ENCODE measurements at places on chromosomes 2 and 18.

GRCh38 chr2:12754643-12755042, 37.9 kb downstream of the TRIB2 start:
- DNase-seq = no peak

GRCh38 chr2:153557211-153557610, 78.6 kb upstream of the RPRM start:
- DNase-seq = peak; percentile 58

DNA sequence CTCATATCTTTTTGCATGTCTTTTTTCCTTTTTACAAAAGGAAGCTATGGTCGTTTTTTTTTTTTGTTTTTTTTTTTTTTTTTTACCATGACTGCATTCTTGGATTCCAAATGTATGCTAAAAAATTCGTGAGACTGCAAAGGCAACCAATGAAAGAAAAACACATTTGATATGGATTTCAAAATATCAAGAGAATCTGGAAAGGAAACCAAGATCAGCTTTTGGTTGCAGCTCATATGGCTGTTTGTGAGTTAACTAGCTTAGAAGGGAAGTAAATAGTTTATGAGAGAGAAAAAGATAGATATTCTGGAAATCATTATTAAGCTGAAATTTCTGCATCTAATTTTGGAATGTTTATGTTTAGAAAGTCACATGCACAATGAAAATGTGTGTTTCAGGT, 110.3 kb downstream of the PRPF40A start:
- DNase-seq = no peak

DNA sequence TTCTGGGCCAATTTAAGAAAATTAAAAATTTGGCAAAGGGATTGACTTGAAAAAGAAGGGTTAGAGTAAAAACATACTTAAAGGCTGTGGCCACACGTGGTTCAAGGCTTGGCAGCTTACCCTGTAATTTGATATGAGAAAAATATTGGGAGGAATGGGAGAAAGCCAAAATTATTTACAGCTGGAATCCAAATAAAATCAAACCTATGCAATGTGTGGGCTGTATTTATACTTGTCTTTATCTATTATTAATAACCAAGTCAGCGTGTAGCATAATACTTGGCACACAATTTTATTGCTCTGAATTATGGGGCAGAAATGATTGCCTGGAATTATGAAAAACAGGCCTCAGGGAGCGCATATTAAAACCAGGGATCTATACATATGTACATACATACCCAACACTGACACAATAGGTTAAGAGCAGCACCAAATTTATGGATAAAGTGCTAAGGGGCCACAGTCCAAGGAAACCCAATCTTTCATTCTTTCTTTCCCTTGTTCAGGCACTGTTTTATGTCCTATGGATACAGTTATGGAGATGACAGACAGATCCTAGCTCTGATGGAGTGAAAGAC, 35.6 kb downstream of the FAM124B start:
- DNase-seq = no peak

DNA sequence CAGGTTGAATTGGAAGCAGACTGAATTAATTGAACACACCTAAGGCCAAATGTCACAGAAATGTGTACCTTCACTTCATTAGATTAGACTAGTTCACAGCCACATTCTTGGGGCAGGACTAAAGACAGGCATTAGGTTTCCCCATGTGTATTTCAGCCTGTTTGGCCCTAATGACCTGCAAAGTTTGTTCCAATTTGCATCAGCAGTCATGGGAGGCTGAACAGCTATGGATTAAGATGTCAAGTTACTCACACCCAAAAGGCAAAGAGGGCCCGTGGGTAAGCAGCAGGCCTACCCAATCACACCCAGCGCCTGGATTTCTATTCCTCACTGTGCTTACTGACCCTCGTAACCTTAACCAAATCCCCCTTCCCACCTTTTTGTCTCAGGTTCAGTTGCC, 99.6 kb upstream of the RIOK3 start:
- no peak for DNase-seq

DNA sequence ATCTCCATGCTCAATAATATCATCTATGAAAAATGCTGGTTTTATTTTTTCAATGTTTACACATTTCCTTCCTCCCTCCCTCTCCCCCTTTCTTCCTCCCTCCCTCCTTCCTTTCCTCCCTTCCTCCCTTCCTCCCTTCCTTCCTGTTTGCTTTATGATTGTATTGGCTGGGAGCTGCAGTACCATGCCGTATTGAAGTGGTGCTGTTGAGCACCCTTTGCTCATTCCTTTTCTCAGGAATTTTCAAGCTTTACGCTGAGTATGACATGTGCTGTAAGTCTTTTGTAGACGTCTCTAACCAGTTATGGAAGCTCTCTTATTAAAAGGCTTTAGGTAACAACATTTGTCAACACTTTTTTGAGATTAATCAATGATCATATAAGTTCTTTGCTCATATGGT, 100.4 kb downstream of the SNTG2 start:
- peak; percentile 7 for DNase-seq

DNA sequence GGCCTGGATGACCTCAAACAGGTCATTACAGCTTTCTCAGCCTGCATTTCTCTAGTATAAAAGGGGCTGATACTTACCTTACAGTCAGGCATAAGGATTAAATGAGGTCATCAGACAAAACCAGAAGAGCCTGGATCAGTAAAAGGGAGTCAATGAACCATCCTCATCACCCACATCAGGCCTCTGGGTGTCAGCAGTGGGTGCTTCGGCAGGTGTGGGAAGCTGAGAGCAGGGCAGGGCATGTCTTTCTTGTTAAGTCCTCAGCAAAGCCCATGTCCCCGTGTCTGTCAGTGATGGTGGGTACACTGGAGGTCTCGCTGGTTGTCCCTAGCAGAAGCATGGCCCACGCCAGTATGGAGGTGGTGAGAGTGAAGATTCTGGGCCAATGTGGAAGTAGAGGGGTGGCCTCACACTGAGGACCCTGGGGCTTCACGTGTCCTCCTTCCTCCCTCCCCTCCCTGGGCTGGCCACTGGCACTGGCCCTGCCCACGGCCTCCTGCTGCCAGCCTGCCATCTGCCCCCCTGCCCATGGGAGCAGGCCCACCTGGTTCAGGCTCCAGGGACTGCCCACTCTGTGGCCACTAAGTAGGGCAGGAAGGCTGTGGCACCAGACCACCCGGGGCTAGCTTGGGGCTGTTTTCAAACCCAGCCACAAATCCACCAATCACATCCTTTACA, 4.4 kb downstream of the ADRA2B start:
- DNase-seq = peak; percentile 9

DNA sequence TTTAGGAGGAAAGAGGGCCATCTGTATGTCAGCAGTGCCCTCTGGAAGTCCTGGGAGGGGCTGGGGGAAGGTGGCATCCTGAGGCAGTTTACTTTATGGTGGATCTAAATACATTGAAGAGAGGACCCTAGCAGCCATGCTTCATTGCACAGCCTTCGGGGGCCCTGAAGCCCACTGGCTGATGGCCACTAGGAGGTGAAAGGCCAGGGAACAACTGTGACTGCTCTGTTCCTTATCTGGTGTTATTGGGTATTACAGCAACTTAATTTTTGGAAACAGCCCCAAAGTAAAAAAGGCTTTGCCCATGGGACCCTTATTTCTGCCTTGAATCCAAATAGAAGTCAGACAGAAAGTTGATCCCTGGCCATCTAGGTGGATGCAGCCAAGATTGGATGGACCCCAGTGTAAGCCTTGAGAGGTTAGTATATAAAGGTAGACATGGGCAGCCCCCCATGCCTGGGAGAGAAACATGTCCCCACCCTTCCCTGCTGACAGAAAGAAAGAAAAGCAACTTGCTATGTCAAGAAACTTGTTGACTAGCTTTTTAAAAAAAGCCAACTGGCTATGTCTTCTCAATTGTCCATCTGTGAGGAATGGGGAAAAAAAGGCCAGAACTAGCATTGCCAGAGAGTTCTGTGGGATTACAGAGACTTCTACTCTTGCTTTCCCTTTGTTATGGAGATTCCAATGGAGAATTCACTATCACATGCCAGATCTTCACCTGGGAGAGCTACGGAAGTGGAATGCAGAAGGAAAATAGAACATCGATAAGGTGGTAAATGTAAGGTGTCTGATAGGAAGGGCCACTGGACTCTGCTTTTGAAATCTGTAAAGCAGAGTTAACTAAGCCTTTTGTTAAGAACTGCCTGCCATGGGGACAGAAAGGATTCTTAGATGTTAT, 58.6 kb upstream of the OSR1 start:
- no peak for DNase-seq

GRCh38 chr18:8726281-8726680, 20.9 kb downstream of the MTCL1 start:
- DNase-seq = no peak

DNA sequence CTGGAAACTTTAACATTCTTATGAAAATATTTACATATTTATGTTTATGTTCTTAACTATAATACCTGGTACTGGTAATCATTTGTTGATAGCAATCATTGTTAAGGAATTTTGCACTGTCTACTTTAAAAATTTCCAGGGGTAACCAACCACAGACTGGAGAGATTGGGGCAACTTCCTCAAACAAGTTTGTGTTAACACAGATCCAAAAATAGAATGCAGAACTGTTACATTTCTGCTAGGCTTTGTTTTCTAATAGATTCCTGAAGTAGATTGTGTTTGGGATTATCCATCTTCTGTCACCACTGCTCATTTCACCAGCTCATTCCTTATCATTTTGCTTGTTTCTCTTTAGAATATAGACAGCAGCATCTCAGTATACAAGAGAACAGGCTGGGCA, 23.7 kb downstream of the RNF125 start:
- no peak for DNase-seq

GRCh38 chr2:10029875-10030223, 13.5 kb upstream of the KLF11 start:
- no peak for DNase-seq

DNA sequence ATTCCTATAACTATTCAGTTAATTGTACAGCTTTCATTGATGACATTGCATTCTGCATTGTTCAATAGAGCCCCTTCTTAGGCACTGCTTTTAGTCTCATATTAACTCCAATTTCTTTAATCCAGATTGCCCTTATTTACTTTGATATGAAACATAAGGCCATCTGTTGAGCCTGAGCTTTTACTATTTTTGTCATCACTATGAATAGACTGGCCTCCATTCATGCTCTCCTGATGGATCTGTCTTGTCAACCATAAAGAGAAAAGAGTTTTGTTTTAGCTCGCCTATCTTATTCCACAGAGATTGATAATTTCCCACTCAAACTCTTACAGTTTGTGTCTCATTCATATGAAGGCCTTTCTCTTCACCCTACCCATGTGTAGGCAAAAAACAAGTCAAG, 159.2 kb upstream of the DTNA start:
- DNase-seq = no peak

- DNase-seq = no peak
Observed at GRCh38 chr2:198141726-198142125, 337.3 kb downstream of the PLCL1 start.

DNA sequence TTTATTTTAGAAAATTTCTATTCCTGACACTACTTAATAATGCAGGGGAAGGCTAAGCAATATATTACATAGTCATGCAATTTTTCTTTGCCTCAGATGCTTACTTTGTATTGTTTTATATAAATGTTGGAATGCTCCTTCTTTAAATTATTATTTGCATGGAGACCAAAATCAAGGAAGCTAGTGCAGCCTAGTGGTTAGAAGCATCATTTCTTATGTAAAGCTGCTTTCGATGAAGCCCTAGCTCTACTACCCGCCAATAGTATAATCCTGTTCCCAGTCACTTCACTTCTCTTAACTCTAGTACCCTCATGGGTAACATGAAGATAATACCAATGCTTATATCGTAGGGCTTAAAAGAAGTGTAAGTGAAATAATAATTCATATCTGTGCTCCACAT, 198.9 kb downstream of the LRATD1 start:
- peak; percentile 40 for DNase-seq

GRCh38 chr2:121476684-121477083, 54.0 kb upstream of the RNU4ATAC start:
- no peak for DNase-seq

DNA sequence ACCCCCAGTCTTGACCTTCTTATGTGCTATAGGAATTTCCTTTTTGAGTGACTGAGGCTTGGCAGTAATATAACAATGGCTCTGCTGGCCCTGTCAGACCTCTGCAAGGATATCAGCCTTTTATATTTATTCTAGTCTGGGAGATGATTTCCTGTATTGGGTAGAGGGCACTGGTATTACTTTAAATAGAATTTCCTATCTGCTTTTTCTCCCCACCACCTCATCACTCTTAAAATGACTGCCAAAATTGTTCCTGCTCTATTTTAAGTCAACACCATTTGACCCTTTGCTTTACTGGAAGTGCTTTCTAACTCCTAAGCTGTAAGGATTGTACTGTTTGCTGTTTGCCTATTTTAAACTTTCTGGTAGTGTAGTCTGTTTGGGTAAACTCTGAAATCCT, 658.4 kb upstream of the FSHR start:
- DNase-seq = no peak

GRCh38 chr2:108919571-108920373, 69.2 kb downstream of the EDAR start:
- DNase-seq = no peak

- DNase-seq = peak; percentile 89
Observed at GRCh38 chr18:62634979-62635630, 80.2 kb upstream of the PHLPP1 start.

DNA sequence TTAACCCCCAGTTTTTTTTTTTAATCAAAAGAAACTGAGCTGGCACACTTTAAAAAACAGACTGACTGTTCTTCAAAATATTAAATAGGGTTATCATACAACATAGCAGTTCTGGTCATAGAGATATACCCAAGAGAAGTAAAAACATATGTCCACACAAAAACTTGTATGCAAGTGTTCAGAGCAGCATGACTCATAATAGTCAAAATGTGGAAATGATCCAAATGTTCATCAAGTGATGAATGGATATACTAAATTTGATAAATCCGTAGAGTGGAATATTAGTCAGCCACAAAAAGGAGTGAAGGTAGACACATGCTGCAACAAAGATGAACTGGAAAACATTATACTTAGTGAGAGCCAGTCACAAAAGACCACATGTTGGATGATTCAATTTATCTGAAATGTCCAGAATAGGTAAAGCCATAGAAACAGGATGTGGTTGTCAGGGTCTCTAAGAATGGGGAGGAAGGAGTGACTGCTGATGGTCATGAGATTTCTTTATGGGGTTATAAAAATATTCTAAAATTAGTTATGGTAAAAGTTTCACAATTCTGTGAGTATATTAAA, 5.1 kb downstream of the SMIM21 start:
- peak; percentile 17 for DNase-seq

DNA sequence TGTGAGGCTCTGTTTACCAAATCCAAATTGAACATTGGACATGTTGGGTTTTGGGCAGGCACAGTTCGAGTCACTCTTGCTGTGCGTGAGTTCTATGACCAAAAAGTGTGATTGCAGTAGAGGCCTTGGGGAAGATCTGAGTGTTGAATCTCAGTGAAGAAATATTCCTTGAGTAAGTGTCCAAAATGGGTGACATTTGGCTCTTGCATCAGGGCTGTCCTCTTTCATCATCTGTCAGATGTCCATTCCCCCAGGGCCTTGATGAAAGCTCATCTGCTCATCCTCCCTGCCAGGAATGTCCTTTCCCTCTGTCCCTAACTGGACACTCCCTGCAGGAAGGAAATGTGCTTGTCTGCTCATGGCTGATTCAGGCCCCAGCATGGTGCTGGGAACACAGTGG, 6.4 kb upstream of the SFTPB start:
- no peak for DNase-seq

GRCh38 chr2:181886192-181886591, 5.3 kb upstream of the ITPRID2 start:
- peak; percentile 62 for DNase-seq

- DNase-seq = no peak
Observed at GRCh38 chr2:150907466-150907865, 354.2 kb downstream of the RBM43 start.

All from bronchial epithelial cell (primary cell).